ENCODE measurements at places on chromosomes 2 and 18.

- no peak for DNase-seq
Measured at GRCh38 chr18:44590956-44591670, 89.6 kb upstream of the SETBP1 start.

- no peak for DNase-seq
Measured at GRCh38 chr2:24912986-24913385, 7.1 kb downstream of the ADCY3 start.

DNA sequence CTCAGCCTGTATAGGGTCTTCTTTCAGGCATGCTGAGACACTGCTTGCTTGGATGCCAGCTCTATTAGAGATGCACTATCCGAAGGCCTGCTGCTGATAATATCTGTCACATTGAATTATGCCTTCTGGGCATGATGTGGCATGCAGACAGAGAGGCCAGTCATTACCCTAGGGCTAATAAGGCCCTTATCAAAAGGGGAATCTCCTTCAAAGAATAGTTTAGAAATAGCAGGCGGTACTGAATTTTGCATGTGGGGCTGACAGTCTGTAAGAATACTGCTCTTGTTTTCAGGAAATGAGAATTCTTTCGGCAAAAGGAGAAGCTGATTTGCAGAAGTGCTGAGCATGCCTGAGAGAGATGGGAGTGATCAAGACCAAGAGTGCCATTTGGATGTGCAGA is 13.1 kb upstream of the LHCGR start:
- no peak for DNase-seq

- DNase-seq: no peak
Measured at GRCh38 chr2:79612999-79613398, 100.1 kb downstream of the CTNNA2 start.

- no peak for DNase-seq
Measured at GRCh38 chr2:226655871-226656270, 143.7 kb downstream of the IRS1 start.

GRCh38 chr18:6221602-6222014 is 193.1 kb downstream of the L3MBTL4 start:
- DNase-seq: no peak

DNA sequence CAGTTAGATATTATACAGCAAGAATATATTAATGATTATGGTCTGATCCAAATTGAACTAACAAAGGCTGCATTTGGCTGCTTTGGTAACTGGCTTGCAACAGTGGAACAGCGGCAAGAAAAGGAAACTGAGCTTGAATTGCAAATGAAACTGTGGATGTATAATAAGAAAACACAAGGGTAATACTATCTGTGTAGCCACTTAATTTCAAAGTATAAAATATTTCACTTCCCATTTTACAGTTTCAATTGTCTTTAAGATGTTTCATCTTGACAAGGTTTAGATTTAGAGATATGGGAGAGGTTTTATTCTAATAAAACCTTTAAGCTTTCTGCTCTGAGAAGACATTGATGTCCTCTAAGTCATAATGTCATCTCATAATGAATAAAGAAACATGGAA is 23.8 kb downstream of the WDR75 start:
- no peak for DNase-seq

- no peak for DNase-seq
Measured at GRCh38 chr2:195279840-195280427, 377.1 kb upstream of the SLC39A10 start.

DNA sequence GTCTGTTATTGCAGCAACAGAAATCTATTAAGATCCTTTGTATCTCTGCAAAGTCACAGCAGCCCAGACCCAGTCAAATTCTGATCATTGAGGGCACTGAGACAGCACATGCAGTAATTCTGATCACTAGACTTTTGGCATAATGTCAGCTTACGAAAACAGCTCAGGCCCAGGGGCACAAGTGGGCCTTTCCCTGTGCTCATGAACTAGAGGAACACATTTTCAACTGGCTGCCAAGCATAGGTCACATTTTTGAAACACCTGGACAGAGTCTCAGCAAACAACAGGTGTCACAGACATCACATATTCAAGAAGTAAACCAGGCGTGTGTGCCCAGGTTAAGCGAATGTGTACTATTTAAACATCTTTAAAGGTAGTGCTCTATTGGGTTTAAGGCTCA is 13.7 kb downstream of the DOCK10 start:
- no peak for DNase-seq

GRCh38 chr2:228675091-228675490 is 493.6 kb upstream of the SPHKAP start:
- no peak for DNase-seq

GRCh38 chr2:100182494-100183361 is 40.3 kb upstream of the AFF3 start:
- DNase-seq: no peak

GRCh38 chr2:168490015-168490874 is 34.2 kb downstream of the CERS6 start:
- no peak for DNase-seq

- no peak for DNase-seq
Measured at GRCh38 chr2:234588054-234588430, 91.2 kb upstream of the ARL4C start.

DNA sequence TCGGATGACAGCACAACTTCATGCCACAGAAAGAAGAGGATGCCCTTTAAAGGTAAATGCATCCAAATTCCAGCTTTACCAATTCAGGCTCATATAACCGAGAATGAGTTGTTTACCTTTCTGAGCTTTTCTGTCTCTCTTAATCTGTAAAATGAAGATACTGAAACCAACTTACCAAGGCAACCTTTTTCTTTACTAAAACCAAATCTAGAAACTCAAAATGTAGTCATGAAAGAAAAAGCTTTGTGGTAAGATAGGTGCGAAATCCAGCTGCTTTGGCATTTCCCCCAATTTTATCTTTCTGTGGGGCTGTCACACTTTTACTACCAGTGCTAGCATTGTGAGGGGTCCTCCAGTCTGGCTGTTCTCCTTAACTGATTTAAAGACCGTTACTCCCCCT is 240.4 kb downstream of the IKZF2 start:
- no peak for DNase-seq

DNA sequence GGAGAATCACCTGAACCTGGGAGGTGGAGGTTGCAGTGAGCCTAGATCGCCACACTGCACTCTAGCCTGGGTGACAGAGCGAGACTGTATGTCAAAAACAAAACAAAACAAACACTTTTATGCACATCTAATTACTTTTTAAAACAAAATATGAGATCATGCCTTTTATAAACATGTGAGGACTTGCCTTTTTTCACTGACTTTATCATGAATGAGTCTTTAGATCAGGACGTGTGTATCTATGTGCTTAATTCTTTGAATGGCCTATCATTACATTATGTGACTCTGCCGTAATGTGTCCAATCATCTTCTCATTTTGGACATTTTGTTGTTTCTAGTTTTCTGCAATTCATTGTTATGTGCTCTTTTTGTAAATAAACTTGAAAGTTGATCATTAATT is 58.7 kb downstream of the FAM117B start:
- DNase-seq: no peak

DNA sequence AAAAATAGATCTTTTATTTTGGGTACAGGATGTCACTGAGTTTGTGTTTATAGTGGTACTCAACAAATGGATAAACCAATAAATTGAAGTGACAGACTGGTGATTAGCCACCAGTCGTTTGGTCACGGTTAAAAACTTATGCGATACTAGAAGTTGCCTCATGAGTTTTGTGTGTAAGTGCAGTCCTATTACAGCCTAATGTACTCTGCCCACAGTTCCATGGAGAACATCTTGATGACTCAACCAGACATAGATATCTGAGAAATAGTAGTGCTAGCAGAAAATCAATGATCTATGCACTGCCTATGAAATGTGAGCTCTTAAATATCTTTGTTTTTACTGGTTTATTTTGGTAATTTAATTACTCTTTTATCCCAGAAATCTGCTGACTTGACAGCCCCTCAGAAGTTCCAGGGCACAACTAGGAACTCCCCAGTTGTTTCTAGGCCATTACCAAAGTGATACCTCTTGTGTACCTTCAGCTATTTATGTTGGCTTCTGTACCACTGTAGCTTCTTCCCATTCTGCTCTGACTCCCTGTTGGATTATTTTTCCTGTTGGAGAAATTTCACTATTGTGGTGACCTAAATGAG is 209.1 kb upstream of the KCNJ3 start:
- DNase-seq: no peak

GRCh38 chr2:58545300-58546280 is 304.5 kb upstream of the FANCL start:
- no peak for DNase-seq

DNA sequence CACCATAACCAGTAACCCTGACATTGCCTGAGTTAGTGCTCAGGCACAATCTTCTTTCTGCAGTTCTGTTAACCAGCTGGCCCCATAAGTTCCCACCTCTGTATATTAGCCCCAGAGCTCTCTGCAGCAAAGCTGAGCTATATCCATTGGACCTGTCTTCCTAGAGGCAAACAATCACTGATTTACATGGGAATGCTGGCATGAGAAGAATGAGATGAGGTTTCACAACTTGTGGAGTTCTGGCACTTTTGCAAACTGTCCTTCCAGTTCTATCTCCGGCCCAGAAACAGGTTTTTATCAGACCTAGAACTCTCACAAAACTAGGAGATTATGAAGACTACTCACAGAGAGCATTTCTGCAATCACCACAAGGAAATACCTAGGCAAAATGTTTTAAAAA is 7.9 kb upstream of the CCBE1 start:
- no peak for DNase-seq

- DNase-seq: no peak
Measured at GRCh38 chr18:44774191-44774590, 93.5 kb downstream of the SETBP1 start.

GRCh38 chr2:123453772-123454171 is 571.3 kb upstream of the CNTNAP5 start:
- DNase-seq: no peak

GRCh38 chr2:41934329-41934958 is 113.4 kb upstream of the PKDCC start:
- DNase-seq: no peak

- DNase-seq: no peak
Measured at GRCh38 chr2:166384774-166385173, 9.0 kb upstream of the SCN9A start.

DNA sequence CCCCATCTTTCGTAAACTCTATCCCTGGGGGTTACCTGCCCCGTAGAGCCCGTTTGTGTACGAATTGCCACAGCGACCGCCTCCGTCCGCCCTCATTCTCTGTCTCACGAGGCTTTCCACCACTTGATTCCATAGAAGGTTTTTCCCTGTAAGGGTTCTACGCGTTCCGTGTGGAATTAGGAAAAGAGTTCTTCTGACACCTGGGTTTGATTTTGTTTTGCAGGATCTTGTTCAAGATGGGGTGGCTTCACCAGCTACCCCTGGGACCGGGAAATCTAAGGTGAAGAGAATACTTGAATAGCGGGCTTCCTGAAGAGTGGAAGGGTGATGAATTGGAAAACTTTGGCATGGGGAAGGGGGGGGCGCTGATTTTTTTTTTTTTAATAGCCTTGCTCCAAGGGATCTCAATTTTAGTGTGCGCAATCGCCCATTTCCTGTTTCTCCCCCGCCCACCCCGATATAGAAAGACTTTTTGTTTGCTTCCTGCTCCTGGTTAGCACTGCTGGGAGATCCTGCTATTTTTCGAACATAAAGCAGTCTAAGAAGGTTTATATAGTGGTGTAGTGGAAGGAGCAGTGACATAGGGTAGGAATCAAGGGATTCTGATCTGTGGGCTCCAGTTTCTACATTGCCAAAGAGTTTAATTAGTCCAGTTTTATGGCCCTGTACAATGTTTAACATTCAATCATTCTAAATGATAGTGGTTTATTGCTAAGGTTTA is 564 bp downstream of the GCC2 start:
- DNase-seq: no peak

GRCh38 chr2:96185516-96185915 is 23.1 kb downstream of the STARD7 start:
- DNase-seq: no peak

- peak; percentile 16 for DNase-seq
Measured at GRCh38 chr2:118185210-118186109, 97.2 kb downstream of the INSIG2 start.

- DNase-seq: no peak
Measured at GRCh38 chr18:76619261-76619620, 124.2 kb upstream of the ZNF516 start.

DNA sequence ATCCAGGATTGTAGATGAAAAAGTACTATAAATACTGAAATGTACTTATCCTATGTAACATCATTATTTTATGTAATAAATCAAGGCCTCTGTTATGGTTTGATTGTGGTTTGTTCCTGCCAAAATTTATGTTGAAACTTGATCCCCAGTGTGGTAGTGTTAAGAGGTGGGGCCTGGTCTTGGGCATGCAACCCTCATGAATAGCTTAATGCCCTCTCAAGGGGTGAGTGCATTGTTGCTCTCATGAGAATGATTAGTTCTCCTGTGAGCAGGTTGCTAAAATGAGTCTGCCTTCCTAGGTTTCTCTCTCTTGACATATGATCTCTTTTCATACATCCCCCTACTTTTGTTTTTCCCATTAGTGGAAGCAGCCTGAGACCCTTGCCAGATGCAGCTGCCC is 915.4 kb downstream of the TSN start:
- no peak for DNase-seq

- no peak for DNase-seq
Measured at GRCh38 chr2:171469176-171469575, 35.1 kb downstream of the DCAF17 start.

DNA sequence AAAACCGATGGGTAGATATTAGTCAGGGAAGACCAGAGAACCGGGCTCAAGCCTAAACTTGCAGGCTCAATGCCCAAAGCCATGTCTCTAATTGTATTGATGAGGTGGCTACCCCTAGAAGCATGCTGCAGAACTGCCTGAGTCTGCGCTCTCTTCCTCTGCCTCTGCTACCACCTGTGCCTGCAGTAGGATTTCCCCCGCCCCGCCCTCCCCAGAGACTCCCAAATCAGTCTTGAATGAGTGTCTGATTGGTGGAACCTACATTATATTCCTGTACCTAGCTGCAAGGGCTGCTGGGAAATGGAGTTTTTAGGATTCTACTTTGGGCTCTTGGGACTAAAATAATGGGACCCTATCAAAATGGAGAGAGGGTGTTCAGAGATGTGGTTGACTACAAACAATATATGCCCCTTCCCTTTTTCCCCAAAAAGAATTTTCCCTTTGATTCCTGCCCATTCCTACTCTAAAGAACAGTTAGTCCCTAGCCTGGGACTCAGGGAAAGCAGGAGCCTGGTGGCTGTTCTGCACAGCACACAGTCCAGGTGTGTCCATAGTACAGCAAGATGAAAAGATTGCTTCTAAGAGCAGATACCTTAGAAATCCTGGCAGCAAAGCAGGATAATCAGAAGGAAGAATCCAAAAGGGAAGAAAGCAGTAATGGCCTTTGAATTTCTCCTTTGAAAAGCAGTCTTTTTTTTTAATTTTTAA is 12.5 kb downstream of the GRP start:
- no peak for DNase-seq

GRCh38 chr2:128202791-128203190 is 111.8 kb downstream of the UGGT1 start:
- DNase-seq: no peak

- DNase-seq: no peak
Measured at GRCh38 chr2:240178564-240178963, 38.1 kb upstream of the OTOS start.

All from stimulated activated CD8-positive, alpha-beta memory T cell treated with anti-CD3 and anti-CD28 coated beads, Interleukin-4, amount 100 ng/mL, for 4 hours (primary cell).